ENCODE measurements at places on chromosomes 2 and 18. TPM values are rescaled to one million over a fixed set of nuclear protein-coding genes. Genes with fewer than 3 reads are reported as not detected.

The FBXO15 gene
- total RNA-seq, result not detected

The STON1 gene
- total RNA-seq, result 4.8 TPM

The CCDC121 gene
- total RNA-seq, result 2.6 TPM

The ASB18 gene
- total RNA-seq, result not detected

The CCDC74A gene
- 5.9 TPM for total RNA-seq

The GATA6 gene
- total RNA-seq, result 8.3 TPM

The PKP4 gene
- total RNA-seq, result 58.8 TPM

The HNRNPA3 gene
- 44.4 TPM for total RNA-seq

The RFTN2 gene
- total RNA-seq, result 5.9 TPM

The RPRM gene
- total RNA-seq, result not detected

The RIT2 gene
- not detected for total RNA-seq

The STPG4 gene
- total RNA-seq, result 0.29 TPM

The TTC31 gene
- total RNA-seq, result 11.1 TPM

The RIF1 gene
- total RNA-seq, result 40.5 TPM

The ANTXR1 gene
- total RNA-seq, result 2.6 TPM

The TMEM150A gene
- total RNA-seq, result 11.8 TPM

The IMPACT gene
- 27.9 TPM for total RNA-seq

The CRYGD gene
- not detected for total RNA-seq

The MSTN gene
- 0.10 TPM for total RNA-seq

The NT5DC4 gene
- not detected for total RNA-seq

The SFTPB gene
- not detected for total RNA-seq

The SDC1 gene
- total RNA-seq, result 5.9 TPM

The NEUROD1 gene
- not detected for total RNA-seq

The CAPN10 gene
- total RNA-seq, result 27.4 TPM

The ABHD1 gene
- not detected for total RNA-seq

The ST3GAL5 gene
- total RNA-seq, result 13.4 TPM

The C2orf42 gene
- total RNA-seq, result 18.6 TPM

The MYL1 gene
- not detected for total RNA-seq

The TUBA3D gene
- total RNA-seq, result not detected

The NCOA1 gene
- 16.7 TPM for total RNA-seq

The NGEF gene
- 0.10 TPM for total RNA-seq

The DPYSL5 gene
- not detected for total RNA-seq

The TMEM169 gene
- 0.48 TPM for total RNA-seq
